Stimulated activated CD4-positive, alpha-beta T cell treated with anti-CD3 and anti-CD28 coated beads, Interleukin-1b, Interleukin-23, amount 100 ng/mL, for 48 hours (primary cell): ENCODE measurements at places on chromosomes 7 and 10.

DNA sequence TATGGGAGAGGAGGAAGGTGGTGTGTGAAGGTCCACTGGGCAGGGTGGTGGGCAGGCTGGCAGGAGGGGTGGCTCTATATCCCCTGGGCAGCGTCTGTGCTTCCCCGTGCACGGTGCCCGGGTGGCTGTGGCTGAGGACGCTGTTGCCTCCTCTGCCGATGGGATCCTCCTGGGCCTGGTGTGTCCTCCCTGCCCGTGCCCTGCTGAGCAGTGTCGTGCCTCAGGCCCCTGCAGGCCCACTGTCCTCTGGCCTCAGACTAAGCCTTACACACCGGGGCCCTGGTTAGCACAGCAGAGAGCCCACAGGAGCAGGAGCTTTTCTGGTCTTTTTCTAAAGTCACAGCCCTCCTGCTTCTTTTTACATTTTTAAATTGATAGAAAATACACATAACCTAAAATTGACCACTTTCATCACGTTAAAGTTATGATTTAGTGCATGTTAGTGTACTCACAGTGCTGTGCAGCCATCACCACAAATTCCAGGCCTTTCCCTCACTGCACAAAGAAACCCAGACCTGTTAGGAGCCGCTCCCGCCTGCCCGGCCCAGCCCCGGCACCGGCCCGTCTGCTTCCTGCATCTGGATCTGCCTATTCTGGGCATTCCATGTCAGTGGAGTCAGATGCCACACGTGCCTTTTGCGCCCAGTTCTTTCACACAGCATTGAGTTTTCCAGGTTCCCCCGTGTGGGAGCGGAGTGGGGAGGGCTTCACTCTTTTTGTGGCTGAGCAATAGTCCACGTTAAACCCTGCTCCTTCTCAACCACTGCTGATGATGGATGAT, 19.4 kb downstream of the PFKFB3 start:
- no peak for DNase-seq

DNA sequence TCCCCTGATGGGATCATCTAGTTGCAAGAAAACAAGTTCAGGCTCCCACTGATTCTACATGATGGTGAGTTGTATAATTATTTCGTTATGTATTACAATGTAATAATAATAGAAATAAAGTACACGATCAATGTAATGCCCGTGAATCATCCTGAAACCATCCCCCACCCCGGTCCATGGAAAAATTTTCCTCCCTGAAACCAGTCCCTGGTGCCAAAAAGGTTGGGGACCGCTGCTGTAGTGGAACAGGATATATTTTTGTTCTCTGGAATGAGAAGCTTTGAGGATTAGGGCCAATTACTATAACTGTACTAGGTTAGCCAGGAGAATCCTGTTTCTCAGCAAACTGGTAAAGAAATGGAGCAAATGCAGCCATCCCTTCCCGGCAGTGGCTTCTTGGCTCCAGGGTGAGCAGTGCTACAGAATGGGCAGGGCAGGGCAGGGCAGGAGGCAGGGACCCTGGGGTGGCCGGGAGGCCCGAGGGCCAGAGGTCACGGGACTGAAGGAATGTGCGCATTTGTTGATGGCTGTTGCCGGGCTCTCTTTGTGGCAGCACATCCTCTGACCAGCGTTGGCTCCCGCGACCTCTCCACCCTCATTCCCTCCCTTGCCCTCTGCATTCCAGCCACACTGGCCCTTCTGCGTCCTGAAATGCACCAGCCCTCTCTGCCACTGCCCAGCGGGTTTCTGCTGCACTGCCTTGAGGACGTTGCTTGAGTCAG, 162.3 kb upstream of the NPS start:
- no peak for DNase-seq

- DNase-seq: no peak
Measured at GRCh38 chr10:50312464-50313437, 61.4 kb upstream of the ASAH2 start.

GRCh38 chr10:125521721-125522680, 161.0 kb downstream of the TEX36 start:
- peak; percentile 22 for DNase-seq

DNA sequence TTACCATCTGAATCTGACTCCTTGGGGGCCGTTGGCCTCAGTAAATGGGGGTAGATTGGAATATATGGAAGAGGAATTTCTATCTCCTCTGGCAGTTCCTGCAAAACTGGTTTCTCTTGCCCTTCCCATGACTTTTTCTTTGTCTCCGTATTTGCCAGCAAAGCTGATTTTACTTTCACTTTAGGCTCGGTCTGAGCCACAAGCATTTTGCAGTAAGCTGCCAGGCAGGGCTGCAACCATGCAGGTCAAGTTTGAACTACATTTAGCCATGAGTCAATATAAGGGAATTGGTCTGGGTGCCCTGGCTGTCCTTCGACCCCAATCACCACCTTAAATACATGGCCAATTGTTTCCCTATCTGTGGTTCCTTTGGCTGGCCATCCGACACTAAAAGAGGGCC, 104.3 kb downstream of the TRIM24 start:
- no peak for DNase-seq

- DNase-seq: no peak
Measured at GRCh38 chr10:32982293-32982709, 24.3 kb upstream of the ITGB1 start.

- no peak for DNase-seq
Measured at GRCh38 chr10:88682491-88682890, 18.2 kb downstream of the LIPF start.

DNA sequence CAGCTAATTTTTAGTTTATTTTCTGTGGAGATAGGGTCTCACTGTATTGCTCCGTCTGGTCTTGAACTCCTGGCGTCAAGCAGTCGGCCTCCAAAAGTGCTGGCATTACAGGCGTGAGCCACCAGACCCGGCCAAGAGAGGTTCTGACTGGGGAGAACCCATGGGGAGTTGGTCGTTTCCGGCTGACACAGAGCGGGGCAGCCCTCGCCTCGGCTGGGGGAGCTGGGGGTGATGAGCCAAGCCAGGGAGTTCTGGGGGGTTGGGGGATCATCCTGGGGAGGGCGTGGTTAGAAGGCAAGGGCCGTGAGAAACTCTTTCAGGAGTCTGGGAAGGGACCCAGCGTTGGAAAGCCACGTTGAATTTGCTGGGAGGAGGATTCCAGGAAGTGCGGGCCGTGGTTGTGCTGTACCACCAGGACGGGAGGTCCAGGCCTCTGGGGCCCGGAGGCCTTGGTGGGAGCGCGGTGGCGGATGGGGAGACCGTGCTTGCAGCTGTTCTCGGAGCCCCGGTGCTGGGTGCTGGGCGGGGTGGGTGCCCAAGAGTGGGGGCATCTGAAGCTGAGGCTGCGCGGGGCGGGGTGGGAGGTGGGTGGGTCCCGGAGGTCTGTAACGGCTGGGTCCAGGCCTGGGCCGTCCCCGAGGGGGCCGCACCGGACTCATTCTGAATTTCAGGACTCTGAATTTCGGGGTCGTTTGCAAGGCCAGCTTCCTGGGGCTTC, 8.4 kb upstream of the ZNF853 start:
- no peak for DNase-seq

GRCh38 chr7:33748793-33749192, 156.5 kb upstream of the BMPER start:
- DNase-seq: no peak
